ENCODE measurements at places on chromosomes 7 and 10.
A peak's percentile ranks its signal among the peaks of the same experiment; 100 is the strongest.

DNA sequence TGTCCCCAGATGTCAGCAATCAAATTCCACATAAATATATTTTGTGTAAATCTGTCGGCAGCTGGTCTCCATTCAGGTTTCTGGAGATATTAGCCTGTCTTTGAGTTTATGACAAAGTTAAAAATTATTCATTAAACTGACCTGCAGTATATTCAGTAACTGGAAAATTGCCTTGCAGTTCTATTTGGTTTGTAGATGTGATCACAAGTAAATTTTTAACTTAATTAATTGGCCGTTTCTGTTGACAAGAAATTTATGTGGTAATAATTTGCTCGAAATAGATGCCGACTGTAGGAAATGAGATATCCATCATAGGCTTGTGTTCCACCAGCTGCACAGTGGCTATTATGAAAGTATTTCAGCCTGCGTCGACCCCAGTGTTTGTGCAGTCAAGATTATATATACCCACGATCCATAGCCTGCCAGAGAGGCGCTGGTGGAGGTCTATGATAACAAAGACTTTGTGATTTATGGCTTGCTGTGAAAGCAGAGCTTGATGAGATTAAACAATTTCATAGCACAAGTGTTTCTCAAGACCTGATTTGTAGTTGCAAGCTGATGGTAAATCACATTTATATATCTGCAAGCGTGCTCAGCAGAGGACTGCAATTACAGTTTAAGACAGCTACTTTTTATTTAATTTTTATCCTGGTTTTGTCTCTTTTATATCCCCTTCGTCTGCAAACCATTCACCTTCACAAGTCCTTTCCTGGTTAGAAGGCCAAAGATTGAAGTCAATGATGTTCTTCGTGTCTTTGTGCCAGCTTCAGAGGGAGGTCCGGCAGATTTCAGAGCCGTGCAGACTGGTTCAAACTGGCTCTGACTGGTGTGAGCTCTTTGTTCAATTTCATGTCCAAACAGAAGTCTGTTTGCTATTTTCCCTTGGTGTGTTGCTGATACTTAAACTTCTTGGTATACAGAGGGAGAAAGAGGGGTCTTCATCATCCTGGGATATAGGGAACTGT, 850.9 kb downstream of the LRMDA start:
- no peak for DNase-seq
- no peaks in the 10 kb centered on the region for H3K27me3 ChIP-seq
- no peak overlapping the region for H3K4me3 ChIP-seq
- no peaks in the 10 kb centered on the region for H3K4me1 ChIP-seq
- no peaks in the 10 kb centered on the region for H3K36me3 ChIP-seq

- H3K4me1 ChIP-seq: no peaks in the 10 kb centered on the region
- DNase-seq: no peak
- H3K4me3 ChIP-seq: no peak overlapping the region
- H3K27ac ChIP-seq: no peak overlapping the region
- H3K36me3 ChIP-seq: no peaks in the 10 kb centered on the region
These were observed 53.3 kb downstream of the ZMYND11 start for GRCh38 chr10:188546-188945.

DNA sequence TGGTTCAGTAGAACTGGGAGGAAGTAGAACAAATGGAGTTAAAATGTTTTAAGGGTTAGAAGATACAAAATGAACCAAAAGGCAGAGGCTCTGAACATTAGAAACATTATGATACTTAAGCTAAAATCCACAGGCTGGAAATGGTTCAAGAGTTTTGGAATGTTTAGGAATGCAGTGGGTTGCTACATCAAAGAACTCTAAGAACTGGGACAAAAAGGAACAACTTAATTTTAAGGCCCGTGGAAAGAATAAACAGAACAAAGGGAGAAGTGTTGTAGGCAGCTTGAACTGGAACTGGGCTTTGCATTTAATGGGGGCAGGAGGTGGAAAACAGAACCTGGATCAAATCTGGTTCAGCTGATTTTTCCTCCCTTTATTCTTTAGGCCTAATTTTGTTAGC, 3.5 kb upstream of the C7orf25 start:
- no peak overlapping the region for H3K4me3 ChIP-seq
- no peaks in the 10 kb centered on the region for H3K27me3 ChIP-seq
- H3K4me1 ChIP-seq: peaks cover 11% of the 10 kb centered on the region
- peaks cover 50% of the 10 kb centered on the region for H3K36me3 ChIP-seq
- DNase-seq: no peak
- no peak overlapping the region for H3K27ac ChIP-seq

GRCh38 chr7:44608916-44609648, 2.7 kb downstream of the OGDH start:
- no peak overlapping the region for H3K4me3 ChIP-seq
- no peaks in the 10 kb centered on the region for H3K4me1 ChIP-seq
- no peaks in the 10 kb centered on the region for H3K36me3 ChIP-seq
- peak overlapping the region; percentile 44 for H3K27ac ChIP-seq
- H3K27me3 ChIP-seq: no peaks in the 10 kb centered on the region

- DNase-seq: no peak
- no peaks in the 10 kb centered on the region for H3K27me3 ChIP-seq
- H3K4me1 ChIP-seq: no peaks in the 10 kb centered on the region
- no peaks in the 10 kb centered on the region for H3K36me3 ChIP-seq
- no peak overlapping the region for H3K27ac ChIP-seq
These were observed 2.7 kb upstream of the IQUB start for GRCh38 chr7:123537026-123537642.

- no peak for DNase-seq
- no peak overlapping the region for H3K4me3 ChIP-seq
- H3K27me3 ChIP-seq: no peaks in the 10 kb centered on the region
- no peaks in the 10 kb centered on the region for H3K36me3 ChIP-seq
- H3K27ac ChIP-seq: no peak overlapping the region
These were observed 532.5 kb downstream of the GRM8 start for GRCh38 chr7:126720232-126720631.

- H3K4me3 ChIP-seq: no peak overlapping the region
- DNase-seq: no peak
- H3K27me3 ChIP-seq: no peaks in the 10 kb centered on the region
- no peaks in the 10 kb centered on the region for H3K36me3 ChIP-seq
- H3K4me1 ChIP-seq: no peaks in the 10 kb centered on the region
These were observed 587.2 kb downstream of the SORCS1 start for GRCh38 chr10:106577266-106577665.

- H3K27me3 ChIP-seq: no peaks in the 10 kb centered on the region
- H3K27ac ChIP-seq: peak overlapping the region; percentile 10
- no peak for DNase-seq
These were observed 26.9 kb upstream of the BPGM start for GRCh38 chr7:134619627-134620331.

DNA sequence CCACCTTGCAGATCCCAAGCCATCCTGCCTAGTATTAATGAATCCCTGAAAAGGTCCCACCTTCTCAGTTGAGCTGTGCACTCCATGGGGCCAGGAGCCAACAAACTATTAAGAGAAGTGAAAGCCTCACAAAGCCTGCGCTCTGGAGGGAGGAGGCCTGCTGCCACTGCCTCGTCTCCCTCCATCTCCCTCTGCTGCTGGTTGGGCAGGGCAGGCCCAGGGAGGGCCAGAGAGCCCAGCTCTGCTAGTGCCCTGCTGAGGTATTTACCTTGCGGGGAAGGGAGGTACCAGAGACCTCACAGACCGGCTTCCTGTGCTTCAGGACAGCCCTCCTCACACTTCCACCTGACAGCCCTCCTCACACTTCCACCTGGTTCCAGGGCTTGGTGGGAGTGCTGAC, 171.5 kb downstream of the SH3PXD2A start:
- no peaks in the 10 kb centered on the region for H3K27me3 ChIP-seq
- peaks cover 40% of the 10 kb centered on the region for H3K4me1 ChIP-seq
- H3K4me3 ChIP-seq: no peak overlapping the region
- no peaks in the 10 kb centered on the region for H3K36me3 ChIP-seq
- no peak for DNase-seq

DNA sequence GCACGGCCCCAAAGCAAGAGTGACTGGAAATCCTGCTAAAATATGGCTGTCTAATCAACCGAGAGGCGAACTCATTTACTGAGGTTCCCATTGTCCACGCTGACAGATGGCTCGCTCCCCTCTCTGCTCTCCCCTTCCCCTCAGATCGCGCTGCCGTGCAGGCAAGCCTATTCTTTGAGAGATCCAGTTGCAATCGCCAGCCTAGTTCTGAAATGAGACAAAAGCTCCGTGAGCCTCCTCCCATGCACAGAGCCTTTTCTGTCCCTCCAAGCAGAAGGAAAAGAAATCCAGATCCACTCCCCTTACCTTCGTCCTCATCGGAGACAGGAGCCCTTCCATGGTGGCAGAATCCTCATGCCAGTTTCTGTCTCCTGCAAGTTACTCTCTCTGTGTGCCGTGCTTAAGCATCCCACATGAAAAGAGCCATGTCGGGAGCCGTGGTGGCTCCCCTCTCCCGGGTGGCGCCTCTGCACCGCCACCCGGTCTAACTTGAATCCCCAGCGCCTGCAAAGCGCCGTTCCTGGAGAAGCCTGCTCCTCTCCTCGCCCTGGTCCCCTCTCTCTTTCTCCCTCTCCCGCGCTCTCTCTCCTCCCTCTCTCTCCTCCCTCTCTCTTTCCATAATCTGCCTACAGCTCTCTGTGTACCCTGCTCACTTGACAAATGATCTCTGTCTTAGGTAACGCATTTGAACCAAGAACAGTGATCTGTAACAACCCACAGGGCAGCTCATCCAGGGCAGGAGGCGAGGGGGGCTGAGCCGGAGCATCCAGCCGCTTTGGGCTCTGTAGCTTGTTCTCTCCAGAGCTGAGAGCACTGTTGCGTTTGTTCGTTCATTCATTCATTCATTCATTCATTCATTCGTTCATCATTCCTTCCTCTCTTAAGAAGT, 156.8 kb downstream of the FRMD4A start:
- H3K4me3 ChIP-seq: peak overlapping the region; percentile 27
- no peaks in the 10 kb centered on the region for H3K36me3 ChIP-seq
- H3K27me3 ChIP-seq: peaks cover 7% of the 10 kb centered on the region
- DNase-seq: no peak
- no peak overlapping the region for H3K27ac ChIP-seq

DNA sequence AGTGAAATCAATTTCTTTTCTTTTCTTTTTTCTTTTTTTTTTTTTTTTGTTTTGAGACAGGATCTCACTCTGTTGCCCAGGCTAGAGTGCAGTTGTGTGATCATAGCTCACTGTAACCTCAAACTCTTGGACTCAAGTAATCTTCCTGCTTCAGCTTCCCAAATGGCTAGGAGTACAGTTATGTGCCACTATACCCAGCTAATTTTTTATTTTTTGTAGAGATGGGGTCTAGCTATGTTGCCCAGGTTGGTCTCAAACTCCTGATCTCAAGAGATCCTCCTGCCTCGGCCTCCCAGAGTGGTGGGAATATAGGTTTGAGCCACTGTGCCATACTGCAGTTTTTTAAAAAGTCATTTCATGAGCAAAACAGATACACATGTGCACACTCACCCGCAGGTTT, 79.8 kb downstream of the ANK3 start:
- no peaks in the 10 kb centered on the region for H3K36me3 ChIP-seq

- no peak overlapping the region for H3K4me3 ChIP-seq
- H3K27ac ChIP-seq: no peak overlapping the region
These were observed 19.1 kb downstream of the DNAJB6 start for GRCh38 chr7:157355784-157356511.

GRCh38 chr10:90319188-90319914, 538.5 kb downstream of the HTR7 start:
- no peaks in the 10 kb centered on the region for H3K4me1 ChIP-seq
- H3K27me3 ChIP-seq: no peaks in the 10 kb centered on the region
- H3K4me3 ChIP-seq: no peak overlapping the region
- H3K27ac ChIP-seq: no peak overlapping the region
- H3K36me3 ChIP-seq: no peaks in the 10 kb centered on the region

- no peaks in the 10 kb centered on the region for H3K4me1 ChIP-seq
- no peaks in the 10 kb centered on the region for H3K27me3 ChIP-seq
- DNase-seq: no peak
- no peak overlapping the region for H3K27ac ChIP-seq
These were observed 100.9 kb downstream of the PDGFA start for GRCh38 chr7:418636-419280.

DNA sequence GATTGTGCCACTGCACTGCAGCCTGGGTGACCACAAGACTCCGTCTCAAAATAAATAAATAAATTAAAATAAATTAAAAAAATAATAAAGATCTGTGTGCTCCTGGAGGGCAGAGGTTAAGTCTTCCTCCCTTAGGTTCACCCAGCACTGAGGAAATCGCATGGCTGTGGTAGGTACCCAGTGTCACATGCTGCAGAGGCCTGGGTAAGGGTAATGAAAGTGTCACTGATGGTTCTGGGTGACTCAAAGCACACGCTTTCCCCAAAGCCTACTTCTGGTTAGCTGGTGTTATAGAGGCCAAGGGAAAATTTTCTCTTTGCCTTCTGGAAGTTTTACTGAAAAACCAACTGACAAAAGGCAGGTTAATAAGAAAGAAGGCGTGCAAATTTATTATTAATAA, 88.8 kb upstream of the ITGB1 start:
- no peak overlapping the region for H3K27ac ChIP-seq
- H3K4me3 ChIP-seq: no peak overlapping the region
- no peaks in the 10 kb centered on the region for H3K36me3 ChIP-seq
- no peaks in the 10 kb centered on the region for H3K27me3 ChIP-seq

GRCh38 chr7:112449353-112449752, 907 bp upstream of the IFRD1 start:
- H3K36me3 ChIP-seq: no peaks in the 10 kb centered on the region
- peak overlapping the region; percentile 99 for H3K27ac ChIP-seq
- DNase-seq: no peak
- H3K27me3 ChIP-seq: no peaks in the 10 kb centered on the region
- H3K4me3 ChIP-seq: peak overlapping the region; percentile 98

DNA sequence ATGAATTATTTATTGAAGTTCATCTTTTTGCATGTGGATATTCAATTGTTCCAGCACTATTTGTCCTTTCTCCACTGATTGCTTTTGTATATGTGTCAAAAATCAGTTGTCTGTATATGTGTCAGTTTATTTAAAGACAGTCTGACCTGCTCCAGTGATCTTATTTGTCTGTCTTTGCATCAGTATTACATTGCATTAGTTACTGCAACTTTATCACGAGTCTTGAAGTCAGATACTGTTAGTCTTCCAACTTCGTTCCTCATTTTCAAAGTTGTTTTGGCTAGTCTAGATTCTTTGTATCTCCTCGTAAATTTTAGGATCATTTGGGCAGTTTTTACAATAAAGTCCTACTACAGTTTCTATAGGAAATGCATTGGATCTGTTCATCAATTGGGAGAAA, 166.4 kb downstream of the CELF2 start:
- no peak overlapping the region for H3K4me3 ChIP-seq
- no peak for DNase-seq
- H3K4me1 ChIP-seq: no peaks in the 10 kb centered on the region
- no peaks in the 10 kb centered on the region for H3K36me3 ChIP-seq
